Astrocyte of the cerebellum (primary cell): ENCODE measurements at places on chromosomes 3 and 15.

DNA sequence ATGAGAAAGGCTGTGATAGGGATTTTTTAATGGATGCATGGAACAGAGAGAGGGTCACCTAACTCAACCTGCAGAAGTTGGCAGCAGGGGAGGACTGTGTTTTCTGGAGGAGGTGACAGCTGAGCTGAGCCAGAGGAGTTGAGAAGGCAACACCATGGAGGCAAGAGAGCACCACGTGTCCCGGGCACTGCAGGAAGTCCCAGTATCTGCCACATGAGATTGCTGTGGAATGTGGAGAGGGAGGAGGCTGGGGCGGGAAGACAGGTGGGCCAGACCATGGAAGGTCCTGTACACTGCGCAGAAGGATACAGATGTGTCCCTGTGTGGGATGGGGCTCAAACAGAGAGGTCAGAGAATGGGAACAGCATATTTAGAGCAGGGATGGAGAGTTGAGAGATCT is 15.3 kb downstream of the MESP1 start:
- no peak for DNase-seq

- DNase-seq = no peak
Measured at GRCh38 chr3:100981164-100981911, 11.9 kb downstream of the ABI3BP start.

DNA sequence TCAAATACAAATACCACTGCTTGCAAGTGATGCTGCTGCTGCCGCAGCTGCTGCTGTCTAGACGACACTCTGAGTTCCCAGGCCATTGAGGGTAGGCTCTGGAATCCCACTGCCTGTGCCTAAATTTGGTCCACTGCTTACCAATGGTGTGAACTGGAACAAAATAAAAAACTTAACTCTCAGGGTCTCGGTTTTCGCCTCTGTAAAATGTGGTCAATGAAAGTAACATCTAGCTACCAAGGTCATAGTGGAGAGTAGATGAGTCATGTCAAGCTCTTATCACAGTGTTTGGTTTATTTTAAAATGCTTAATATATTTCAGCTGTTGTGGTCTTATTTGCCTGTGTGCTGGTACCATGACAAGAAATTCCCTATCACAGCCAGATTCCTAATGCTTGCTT is 299.3 kb downstream of the CLSTN2 start:
- DNase-seq = no peak

- DNase-seq = no peak
Measured at GRCh38 chr15:77865106-77865610, 212.4 kb downstream of the TBC1D2B start.

DNA sequence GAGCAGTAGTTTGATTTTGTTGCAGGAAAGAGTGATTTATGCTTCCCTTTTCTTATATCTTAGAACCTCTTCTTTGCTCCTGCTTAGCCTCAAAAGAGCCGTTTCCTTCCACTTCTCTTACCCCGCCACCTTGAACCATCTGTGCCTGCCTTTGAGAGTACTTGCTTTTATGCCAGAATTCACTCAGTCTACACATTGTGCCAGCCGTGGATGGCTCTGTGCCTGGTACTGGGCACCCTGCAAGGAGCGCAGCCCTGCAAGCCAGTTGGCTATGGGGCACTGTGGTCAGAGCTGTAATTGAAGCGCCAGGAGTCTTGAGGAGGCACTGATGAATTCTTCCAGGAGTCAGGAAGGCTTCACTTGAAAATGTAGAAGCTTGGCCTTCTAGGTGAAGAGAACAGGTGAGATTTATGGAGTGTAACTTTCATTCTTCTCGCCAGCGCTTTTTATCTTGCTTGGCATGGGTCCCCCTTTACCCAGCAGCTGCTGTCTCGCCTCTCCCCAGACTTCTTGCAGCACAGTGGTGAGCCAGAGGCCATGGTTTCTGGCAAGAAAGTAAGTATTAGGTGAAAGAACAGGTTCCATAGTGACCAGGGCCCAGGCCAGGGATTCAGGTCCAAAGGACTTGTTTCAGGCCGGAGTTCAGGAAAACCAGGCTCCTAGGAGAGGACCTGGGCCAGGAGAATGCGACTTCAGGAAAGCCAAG is 4.9 kb downstream of the TMED3 start:
- DNase-seq = no peak

DNA sequence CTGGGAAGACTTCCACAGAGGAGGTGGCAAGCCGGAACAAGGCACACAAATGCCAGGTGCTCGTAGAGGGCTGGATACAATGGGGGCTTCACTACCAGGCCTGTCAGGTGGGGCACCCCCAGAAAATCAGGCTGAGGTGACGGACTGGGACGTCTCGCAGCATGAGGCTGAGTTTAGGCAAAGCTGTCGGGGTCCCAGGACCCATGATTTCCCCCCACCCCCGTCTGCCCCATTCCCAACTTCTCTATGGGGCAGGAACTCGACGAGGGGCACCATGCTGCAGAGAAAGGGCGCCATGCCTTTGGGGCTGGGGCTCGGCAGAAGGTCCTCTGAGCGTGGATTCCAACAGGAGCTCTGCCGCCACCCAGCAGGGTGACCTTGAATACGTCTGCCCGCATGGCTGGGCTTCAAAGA is 65.7 kb upstream of the HES1 start:
- no peak for DNase-seq

DNA sequence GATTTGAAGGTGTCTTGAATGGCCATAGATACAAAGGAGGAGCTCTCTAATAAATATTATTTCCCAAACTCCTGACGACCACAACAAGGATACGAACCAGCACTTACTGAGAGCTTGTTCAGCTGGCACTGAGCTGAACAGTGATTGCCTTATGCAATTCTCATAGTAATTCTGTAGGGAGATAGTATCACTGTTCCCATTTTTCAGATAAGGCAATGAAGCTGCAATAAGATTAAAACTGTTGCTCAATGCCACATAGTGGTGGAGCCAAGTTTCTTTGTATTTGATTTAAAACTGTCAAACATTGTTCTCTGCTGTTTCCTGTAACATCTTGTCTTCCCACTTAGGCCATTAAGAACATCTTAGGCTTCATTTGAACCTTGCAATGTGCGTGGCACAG is 163.9 kb downstream of the RPLP1 start:
- no peak for DNase-seq

DNA sequence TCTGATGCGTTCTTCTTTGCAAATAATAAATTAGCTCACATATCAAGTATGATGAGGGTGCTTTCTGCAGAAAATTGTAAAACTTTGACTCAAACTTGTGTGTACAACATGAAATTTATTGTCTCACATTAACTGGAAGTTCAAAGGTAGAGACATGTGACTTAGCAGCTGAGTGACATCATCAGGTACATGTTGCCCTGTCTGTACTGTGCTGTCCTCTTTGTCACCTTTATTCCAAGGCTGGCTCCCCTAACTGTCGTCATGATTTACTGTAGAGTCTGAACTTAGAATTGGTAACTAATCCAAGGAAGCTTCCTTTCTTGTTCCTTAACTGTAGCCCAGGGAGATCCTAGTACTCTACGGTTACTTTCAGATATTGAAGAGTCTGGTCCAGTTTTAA is 12.3 kb upstream of the FSIP1 start:
- DNase-seq = no peak

DNA sequence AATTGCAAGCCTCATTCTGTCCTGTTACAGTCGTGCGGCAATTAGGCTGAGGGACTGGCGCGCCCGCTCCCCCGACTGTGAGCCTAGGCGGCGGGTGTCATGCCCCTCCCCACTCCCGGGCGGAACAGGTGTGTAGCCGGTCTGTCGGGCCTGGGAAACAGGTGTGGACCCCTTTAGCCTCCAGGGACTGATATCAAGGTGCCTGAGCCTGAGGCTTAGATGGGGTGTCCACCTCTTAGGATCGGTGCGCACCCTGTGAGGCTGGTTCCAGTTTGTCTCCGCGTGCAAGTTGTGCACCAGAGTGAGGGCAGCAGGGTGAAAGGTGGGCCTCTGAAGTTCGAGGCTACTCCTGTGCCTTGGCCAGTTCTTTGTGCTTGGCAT is 686 bp downstream of the VPS8 start:
- DNase-seq = no peak

DNA sequence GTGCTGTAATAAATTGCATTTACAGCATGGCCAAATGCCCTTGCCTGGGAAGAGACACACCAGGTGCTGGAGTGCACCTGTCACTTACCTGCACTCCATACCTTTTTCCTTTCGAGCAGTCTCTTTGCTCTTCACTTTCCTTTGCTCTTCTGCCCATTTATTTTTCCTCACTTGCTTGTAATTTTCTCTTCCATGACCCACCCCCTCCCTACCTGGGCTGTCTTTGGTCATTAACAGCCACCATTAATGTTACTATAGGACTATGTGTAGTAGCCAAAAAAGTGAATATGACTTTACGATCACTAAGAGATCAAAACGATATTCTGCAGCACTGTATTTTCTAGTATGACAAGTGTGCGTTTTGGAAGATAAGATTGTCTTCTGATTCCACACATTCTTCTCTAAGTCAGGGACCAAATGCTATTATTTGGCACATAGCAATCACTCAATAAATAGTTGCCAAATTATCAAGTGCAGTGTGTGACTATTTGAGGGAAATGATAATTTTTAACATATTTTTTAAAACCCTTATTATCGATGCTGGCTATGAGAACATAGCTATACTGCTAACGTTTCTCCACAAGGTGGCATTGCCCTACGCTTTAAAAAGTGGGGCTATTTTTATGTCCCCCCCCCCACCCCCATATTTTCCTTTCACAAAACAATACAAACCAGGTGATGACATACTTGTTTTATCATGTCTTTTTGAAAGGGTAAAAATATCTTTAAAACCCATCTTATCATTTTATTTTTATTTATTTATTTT is 114.4 kb downstream of the GHSR start:
- DNase-seq = no peak
